NCI-H524 (cell line): ENCODE measurements at places on chromosomes 2 and 18.
A peak's percentile ranks its signal among the peaks of the same experiment; 100 is the strongest.

GRCh38 chr18:61833978-61834377 lies 58.8 kb downstream of the RNF152 start:
- no peak for DNase-seq

- DNase-seq, result no peak
Observed at GRCh38 chr2:65366595-65367125, 65.7 kb downstream of the SPRED2 start.

DNA sequence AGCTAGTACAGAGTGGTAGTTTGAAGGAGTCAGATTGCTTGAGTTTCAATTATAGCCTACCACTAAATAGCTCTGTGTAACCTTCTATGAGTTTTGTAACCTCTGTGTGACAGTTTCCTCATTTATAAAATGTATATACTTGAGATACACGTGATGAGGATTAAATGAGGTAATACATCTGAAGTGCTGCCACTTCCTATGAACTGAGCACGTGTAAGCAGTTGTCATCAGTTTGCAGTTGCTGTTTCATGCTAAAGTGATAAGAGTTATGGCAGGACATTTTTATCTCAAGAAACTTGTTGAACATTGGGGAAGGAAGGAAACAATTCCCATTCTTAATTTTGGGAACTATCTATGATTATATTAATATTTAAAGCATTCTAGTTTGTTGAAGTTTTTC lies 38.5 kb downstream of the CARF start:
- no peak for DNase-seq

DNA sequence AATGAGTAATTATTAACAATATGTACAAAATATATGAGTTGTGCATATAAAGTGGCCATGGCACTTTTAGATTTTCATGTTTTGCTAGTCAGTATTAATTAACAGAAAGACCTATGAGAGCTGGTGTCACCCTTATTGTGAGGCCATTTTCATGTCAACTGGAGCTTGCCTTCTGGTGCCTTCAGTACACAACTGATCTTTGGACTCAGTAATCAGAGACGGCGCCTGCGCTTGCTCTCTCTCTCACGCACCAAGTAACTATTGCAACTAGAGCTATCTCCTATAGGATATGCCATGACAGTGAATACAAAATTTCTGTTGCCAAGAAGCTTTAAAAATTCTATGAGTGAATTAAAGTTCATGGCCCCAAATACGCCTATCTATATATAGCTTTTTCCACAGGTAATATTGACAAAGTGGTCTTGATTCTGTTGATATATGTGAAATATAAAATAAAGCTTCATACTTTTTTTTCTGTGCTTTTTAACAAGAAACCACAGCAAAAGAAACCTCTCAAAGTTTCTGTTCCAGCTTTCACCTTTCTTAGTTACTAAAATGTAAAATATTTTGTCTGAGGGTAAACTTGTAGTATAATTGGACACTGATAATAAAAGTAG lies 2.9 kb downstream of the SERTAD2 start:
- no peak for DNase-seq

- DNase-seq, result no peak
Observed at GRCh38 chr18:63321291-63321690, 1.7 kb upstream of the BCL2 start.

GRCh38 chr2:44649381-44649780 lies 287.6 kb downstream of the CAMKMT start:
- no peak for DNase-seq

DNA sequence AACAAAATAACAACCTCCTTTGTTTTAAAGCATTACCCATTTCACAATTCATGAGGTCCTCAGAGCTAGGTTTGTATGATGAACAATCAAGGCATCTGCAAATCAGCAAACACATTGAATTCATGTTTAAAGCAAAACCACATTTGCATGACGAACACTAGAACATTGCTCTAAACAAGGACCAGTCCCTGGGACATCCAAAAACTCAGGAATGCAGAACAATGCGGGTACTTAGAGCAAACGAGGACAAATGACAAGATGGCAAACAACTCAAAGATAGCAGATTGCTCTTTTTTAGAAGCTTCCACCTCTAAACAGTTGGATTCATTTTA lies 45.7 kb upstream of the RALBP1 start:
- DNase-seq, result no peak

- DNase-seq, result no peak
Observed at GRCh38 chr2:129285012-129285411, 694.5 kb upstream of the RAB6C start.

DNA sequence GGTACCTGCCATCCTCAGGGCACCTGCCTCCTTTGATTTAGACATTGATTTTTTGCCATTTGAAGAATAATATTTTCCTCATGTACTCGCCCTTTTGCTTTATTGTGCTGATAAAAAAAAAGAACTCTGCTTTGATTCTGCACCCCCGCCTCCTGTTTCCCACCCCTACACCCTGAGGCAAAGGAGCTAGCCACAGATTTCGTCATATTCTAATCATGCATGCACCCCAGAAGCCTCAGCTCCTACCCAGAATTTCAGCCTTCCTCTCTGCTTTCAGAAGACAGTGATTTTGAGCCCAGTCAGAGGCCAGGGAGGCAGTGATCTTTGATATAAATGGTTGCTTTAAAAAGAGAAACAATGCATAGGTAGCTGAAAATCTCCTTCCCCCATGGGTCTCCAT lies 329.0 kb downstream of the PTPRM start:
- no peak for DNase-seq

DNA sequence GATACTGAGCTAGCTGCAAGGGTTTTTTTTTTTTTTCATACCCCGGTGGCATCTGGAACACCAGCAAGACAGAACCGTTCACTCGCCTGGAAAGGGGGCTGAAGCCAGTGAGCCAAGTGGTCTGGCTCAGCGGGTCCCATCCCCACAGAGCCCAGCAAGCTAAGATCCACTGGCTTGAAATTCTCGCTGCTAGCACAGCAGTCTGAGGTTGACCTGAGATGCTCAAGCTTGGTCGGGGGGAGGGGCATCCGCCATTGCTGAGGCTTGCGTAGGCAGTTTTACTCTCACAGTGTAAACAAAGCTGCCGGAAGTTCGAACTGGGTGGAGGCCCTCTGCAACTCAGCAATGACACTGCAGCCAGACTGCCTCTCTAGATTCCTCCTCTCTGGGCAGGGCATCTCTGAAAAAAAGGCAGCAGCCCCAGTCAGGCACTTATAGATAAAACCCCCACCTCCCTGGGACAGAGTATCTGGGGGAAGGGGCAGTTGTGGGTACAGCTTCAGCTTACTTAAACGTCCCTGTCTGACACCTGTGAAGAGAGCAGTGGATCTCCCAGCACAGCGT lies 5.1 kb upstream of the MIB1 start:
- no peak for DNase-seq

GRCh38 chr18:59704146-59704545 lies 6.9 kb upstream of the CCBE1 start:
- DNase-seq, result no peak

- peak; percentile 2 for DNase-seq
Observed at GRCh38 chr2:236823963-236824362, 254.3 kb downstream of the ACKR3 start.

- DNase-seq, result no peak
Observed at GRCh38 chr2:231581328-231581727, 11.3 kb upstream of the TEX44 start.

DNA sequence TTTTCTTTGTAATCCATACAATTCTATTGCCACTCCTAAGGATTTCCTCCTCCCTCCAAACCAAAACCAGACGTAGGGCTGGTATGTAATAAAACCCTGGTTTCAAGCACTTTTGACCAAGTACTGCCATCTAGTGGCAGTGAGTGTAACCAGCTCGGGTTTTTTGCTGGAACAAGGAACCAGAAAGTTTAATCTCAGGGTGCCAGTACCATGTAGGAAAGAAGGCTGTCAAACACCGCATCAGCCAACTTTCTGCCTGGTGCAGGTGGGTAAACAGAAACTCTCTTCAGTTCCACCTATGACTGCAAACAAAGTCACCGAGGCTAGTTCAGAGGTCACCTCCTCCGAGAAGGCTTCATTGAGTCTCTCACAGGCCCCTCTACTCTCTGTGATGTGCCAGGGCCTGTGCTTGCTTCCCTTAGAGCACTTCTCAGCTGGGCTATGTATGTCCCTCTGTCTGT lies 10.2 kb upstream of the THNSL2 start:
- peak; percentile 46 for DNase-seq

GRCh38 chr2:64359171-64359891 lies 94.6 kb upstream of the LGALSL start:
- DNase-seq, result no peak

DNA sequence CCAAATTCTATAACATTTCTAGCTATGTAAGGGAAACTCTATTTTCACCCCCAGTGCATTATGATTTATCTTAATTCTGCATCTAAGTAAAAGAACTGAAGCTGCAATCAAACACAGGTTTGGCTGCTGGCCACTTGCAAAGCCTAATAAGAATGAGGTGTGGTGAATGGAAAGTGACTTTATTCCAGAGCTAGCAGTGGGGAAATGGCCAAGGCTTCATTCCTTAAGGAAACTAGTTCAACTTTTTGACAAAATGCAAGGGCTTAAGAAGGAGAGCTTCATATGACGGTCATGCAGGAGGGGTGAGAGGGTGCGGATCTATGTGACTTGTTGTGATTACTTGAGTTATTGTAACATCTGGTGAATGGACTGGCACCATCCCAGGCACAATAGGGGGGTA lies 1802.0 kb downstream of the SUCLG1 start:
- no peak for DNase-seq

GRCh38 chr18:48021273-48021914 lies 90.9 kb upstream of the SMAD2 start:
- no peak for DNase-seq

DNA sequence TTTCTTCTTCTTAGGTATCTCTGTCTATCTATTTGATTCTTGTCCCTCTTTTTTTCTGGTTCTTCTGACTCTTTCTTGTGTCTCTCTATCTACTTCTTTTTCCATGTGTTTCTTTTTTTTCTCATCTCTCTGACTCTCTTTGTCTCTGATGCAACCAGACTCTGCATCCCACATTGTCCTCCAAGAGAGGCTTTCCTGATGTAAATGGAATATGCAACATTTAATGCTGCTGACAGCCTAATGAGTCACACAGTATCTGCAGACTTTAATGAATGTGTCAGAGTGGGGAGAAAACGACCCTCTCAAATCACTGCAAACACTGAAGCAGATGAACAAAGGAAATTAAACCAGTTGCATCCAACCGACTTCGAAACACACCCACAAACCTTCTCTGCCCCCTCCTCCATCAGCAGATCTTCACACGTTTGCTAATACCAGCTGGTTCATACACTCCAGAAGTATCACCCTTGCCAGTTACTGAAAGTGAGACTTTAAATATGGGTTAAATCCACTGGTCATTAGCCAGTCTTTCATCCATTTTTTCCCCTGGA lies 351.5 kb downstream of the TXNL1 start:
- DNase-seq, result no peak

DNA sequence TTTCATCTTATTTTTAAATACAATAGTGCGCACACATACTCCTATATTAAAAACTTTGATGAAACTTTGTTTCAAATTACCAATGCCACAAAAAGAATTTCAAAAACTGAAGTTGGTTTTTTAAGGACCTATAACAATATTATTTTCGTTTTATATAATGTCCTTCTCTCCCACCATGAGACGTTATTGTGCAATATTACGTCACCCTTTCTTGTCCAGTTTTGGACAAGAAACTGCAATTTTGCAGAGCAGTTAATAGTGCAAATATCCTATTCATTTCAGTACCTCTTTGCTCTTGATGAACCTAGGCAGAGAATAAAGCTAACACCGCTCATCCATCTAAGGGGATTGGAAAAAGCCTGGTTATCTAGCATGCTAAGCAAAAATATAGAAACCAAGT lies 9.7 kb upstream of the ZNF516 start:
- no peak for DNase-seq

DNA sequence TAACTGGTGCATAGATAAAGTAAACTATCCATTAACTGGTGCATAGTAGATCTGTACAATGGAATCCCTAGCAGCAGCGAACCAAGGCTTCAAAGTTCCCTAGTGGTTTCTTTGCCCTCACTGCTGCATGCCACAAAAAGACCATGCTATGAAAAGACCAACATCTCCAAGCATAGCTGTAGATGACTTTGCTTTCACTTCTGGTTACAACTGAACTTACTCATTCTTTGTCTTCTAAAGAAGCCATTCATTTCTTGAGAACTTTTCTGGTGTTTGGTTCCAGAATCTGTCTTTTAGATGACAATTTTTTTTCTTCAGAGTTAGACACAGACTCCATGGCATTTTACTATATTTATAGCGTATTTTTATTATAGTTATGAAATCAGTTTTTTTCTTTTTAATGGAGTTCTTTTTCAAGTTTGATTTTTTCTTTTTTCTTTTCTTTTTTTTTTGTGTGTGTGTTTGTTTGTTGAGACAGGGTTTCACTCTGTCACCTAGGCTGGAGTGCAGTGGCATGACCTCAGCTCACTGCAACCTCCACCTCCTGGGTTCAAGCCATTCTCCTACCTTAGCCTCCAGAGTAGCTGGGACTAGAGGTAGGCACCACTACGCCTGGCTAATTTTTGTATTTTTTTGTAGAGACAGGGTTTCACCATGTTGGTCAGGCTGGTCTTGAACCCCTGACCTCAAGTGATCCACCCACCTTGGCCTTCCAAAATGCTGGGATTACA lies 63.6 kb downstream of the SLC35F5 start:
- DNase-seq, result no peak

- no peak for DNase-seq
Observed at GRCh38 chr2:193749485-193749884, 1554.8 kb upstream of the TMEFF2 start.

DNA sequence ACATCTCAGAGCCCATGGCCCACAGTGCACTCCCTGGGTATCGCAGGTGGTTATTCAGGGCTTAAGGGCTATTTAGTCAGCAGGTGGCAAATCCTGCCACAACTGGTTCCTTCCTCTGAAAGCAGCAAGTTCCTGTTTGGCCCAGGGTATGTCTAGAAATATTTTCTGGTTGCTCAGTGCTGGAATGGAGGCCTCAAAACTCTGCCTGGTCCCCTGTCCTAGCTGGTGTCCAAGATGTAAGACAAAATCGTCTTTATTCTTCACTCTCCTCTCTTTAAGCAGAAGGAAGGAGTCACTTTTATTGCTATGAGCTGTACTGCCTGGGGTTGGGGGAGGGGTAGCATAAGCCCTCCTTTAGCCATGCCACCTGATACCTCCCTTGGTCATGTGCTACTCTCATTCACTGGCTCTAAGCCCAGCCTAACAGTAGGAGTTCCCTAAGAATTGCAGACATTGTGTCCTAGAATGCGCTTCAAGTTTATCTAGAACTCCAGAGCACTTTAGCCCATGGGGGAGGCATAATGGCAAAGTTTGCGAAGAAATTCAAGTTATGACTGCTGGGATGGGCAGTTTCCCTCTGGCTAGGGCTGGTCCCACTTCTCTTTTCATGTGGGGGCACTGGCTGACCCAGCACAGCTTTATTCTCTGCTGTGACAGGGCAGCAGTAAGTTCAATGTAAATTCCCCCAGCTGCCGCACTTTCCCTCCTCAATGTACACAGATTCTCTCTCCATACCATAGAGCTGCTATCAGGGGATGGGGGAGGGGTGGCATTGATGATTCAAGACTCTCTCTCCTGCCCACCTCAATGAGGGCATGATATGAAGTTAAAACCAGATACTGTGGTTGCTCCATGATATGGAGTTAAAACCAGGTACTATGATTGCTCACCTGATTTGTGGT lies 27.1 kb upstream of the CWC22 start:
- DNase-seq, result peak; percentile 76
